ENCODE measurements at places on chromosomes 2 and 18. TPM values are rescaled to one million over a fixed set of nuclear protein-coding genes. Genes with fewer than 3 reads are reported as not detected.

The MC5R gene
- not detected for total RNA-seq

The HNRNPA3 gene
- 161 TPM for total RNA-seq

The NR4A2 gene
- total RNA-seq, result 62.1 TPM

The G6PC2 gene
- total RNA-seq, result not detected

The MAP3K19 gene
- total RNA-seq, result 0.09 TPM

The DPY30 gene
- 45.4 TPM for total RNA-seq

GRCh38 chr18:37243741-37244140 is 321.9 kb downstream of the CELF4 start:
- DNase-seq, result no peak

- no peak for DNase-seq
Observed at GRCh38 chr2:13009027-13009642, 292.4 kb downstream of the TRIB2 start.

GRCh38 chr2:2638547-2639220 is 307.6 kb upstream of the MYT1L start:
- DNase-seq, result no peak

DNA sequence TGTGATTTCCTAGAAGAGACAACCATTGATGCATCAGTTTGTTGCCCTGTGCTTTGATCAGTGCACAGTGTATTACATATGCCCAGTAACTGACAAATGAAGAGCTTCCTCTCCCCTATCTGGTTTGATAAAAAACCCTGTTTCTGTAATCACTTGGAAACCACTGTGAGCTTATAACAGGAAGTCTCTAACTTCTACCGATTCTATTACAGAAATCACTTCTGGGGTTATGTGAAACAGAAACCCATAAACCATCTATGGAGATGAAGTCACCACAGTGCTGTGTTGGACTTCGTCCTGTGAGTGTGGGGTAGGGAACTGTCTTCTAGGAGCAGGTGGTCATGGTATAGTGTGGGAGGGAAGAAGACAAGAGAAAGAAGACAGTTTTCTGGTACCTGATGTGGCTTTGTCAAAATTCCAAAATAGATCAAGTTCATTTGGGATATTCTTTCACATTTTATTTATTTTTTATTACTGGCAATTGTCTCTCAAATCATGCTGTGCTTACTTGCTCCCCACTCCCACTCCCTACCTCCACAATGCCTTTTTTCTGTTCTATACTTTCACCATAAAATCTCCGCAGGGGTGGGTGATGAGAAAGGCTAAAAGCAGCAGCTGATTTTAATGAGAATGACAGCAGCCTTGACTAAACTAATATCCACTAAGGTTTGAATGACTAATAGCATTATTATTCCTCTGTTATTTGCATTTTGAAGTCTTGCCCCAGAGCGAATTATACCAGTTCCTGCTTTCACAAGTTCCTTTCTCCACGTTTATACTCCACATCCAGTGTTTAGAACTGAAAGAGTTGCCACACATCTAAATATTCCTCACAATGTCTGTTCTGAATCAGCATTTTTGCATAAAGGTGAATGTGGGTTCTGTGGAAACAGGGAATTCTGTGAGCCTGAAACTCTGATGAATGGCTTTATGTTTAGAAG is 41.7 kb upstream of the RND3 start:
- no peak for DNase-seq

DNA sequence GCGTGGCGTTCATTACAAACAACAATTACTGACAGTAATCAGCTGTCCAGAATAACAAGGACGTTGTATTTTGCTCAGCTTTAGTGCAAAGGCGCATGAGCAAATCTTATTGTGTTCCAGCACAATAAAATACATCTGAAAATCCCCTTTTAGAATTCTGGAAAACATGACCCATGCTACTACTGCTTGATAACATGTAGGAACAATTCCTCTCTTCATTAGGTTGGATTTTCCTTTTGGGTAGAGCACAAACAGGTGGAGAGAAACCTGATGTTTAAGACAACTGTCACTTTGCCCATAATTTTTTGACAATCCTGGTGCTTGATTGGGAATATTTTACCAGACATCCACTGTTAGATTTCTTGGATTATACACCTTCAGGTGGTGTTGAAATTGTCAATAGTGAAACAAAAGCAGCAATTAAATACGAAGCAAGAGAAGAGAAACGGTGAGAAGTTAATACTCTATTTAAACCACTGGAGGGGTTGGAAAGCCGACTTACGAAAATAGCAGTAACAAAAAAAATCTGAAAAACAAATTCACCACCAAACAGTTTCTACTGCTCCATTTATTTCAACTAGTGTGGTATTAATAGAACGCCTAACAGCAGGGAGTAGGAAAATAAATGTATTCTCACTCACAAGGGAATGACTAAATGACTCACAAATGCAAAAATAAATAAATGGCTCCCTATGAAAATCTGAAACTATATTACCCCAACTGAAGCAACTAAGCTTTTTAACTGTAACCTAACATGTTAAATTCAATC is 102.7 kb downstream of the CPO start:
- no peak for DNase-seq

DNA sequence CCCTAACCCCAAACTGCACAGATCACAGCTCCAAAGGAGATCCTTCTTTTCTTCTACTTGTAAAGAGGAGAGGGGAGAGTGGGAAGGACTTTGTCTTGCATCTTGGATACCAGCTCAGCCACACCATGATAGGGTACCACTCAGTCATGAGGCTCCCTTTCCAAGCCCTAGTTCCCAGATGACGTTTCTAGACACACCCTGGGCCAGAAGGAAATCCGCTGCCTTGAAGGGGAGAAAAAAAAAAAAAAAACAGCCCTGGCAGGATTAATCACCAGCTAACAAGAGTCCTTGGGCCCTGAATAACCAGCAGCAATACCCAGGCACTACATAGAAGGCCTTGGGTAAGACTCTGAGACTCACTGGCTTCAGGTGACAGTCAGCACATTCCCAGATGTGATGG is 36.9 kb downstream of the ST8SIA3 start:
- no peak for DNase-seq

DNA sequence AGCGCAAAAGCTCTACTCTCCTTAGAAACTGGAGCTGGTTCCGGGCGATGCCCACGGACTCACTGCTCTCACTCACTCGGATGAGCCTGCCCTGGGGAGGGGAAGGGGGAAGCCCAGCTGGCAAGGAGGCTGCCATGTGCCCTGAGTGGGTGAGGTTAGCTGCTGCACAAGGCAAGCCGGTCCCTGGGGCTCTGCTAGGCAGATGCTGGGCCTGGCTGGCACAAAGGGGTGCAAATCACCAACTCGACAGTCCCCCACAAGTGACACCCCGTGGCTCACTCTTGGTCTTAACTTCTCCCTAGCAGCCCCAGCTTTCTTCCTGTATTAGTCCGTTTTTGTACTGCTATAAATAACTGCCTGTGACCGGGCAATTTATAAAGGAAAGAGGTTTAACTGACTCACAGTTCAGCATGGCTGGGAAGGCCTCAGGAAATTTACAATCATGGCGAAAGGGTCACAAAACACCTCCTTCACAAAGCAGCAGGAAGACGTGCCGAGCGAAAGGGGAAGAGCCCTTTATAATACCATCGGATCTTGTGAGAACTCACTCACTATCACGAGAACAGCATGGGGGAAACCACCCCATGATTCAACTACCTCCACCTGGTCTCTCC is 33.2 kb downstream of the ADCY3 start:
- no peak for DNase-seq

- no peak for DNase-seq
Observed at GRCh38 chr2:227818675-227819397, 5.2 kb downstream of the CCL20 start.

DNA sequence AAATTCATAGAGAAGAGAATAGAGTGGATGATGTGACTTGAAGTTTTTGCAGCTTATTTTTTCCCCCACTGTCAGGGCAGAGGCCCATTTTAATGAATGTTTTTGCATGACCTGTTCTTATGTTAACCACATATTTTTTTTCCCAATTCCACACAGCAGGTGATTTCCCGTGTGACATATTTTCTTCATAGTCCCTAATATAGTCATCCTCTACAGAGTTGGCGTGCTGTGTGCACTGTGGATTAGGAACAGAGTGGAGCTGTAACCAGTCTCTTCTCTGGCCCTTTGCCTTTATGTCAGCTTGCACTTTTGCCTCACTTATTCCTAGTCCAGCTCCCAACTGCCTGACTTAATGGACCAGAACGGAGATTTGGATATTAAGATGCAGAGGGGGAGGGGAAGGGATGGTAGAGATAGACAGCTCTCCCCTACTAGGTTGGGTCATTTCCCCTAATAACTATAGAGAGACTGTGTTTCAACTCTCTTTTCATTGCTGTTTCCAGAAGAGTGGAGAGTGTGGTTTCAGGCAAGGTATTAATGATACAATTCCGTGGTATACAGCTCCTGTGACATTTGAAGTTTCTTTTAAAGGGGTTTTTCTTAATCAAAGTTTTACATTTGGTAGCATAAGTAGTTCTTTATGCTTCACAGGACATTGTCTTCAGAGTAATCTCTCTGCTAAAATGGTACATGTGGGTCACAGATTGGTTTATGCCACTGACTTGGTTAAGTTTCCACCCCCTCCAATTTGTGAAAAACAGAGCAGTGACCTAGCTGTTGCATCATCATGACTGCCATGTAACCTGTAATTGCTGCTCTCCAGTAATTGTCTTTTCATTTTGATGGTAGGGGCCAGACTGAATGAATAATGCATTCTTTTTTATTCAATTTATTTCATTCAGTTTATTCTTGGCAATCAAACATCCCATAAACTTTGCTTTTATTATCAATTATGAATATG is 161.3 kb downstream of the HAUS1 start:
- DNase-seq, result no peak

- no peak for DNase-seq
Observed at GRCh38 chr2:95171902-95172301, 6.3 kb downstream of the ZNF2 start.

DNA sequence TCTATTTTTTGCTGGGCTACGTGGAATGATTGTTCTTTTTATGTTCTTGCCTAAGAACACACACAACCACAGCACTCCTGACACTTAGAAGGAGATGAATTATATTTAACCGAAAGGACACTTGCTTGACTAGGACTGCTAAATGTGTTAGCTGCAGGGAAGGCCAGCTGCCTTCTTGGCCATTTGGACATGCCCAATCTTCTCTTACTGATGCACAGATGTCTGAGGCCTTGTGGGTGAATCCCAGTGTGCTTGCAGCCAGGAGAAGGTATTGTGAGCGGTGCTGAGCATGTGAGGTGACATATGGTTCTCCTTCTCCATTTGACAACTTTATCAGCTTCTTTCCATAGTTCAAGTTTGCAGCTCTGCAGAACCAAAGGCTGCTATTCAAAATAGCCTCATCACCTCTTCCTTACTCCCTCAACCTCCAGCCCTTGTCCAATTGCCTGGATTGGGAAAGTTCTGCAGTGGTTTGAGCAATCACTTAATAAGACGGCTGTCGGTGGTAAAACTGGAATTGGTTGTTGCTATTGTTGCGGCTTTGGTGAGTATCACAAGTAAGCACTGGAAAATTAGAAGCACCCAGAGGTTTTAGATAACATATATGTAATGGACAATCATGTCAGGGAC is 1113.3 kb downstream of the TSN start:
- no peak for DNase-seq

DNA sequence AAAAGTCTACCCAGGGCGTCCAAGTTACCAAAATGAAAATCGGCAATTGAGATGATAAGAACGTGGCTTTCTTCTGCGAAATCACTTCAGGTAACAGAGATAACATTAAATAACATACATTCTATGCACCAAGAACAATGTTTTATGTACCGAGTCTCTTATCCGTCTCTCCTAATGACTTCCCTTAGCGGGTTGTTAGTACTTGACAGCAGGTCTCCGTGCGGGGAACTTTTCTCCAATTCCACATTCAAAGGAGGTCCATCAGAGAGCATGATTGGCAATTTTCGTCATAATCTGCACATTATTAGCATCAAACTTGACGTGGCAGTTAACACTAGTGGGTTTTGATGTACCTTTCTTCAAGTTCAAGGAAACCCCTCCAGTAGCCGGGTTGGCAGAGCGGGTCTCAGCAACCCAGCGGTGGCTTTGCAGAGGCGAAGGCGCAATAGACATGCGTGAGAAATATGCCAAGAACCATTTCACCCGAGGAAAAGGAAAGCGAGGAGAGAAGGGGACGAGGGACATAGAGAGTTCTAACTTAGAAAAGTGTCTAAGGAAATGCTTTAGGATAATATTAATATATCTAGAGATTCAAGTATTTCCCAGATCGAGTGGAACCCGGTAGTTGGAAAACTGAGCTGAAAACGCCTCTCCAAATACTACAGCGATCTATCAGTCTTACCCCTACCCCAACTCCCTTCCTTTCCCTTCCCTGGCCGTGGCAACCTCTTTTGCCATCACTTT is 5.0 kb downstream of the EVX2 start:
- DNase-seq, result no peak

- no peak for DNase-seq
Observed at GRCh38 chr2:223865124-223865523, 27.7 kb upstream of the AP1S3 start.

- no peak for DNase-seq
Observed at GRCh38 chr2:28357948-28358667, 34.5 kb upstream of the FOSL2 start.

GRCh38 chr2:178700922-178701342 is 106.3 kb downstream of the TTN start:
- no peak for DNase-seq

Data from sciatic nerve (tissue), 2 donors.